ENCODE measurements at places on chromosomes 5 and 9. TPM values are rescaled to one million over a fixed set of nuclear protein-coding genes. Genes with fewer than 3 reads are reported as not detected.

DNA sequence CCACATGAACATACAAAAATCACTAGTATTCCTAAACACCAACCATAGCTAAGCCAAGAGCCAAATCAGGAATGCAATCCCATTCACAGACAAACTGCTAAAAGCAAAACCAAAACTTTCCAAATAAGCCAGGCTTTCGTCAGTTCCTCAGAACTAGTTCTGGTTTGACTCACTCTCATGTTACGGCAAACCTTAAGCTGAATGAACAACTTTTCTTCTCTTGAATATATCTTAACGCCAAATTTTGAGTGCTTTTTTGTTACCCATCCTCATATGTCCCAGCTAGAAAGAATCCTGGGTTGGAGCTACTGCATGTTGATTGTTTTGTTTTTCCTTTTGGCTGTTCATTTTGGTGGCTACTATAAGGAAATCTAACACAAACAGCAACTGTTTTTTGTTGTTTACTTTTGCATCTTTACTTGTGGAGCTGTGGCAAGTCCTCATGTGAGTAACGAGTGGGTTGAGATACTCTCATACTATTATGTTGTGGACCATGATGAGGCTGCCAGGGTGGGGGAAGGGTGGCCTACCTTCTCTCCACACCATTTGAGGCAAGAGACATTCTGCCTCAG lies at the start of gene PDCD1LG2:
PDCD1LG2 (plus strand) TSS at position 172 of the 572 bp plus-strand sequence. CDS start 12,016 bp downstream, outside the sequence.
- DNase-seq: peak; percentile 70

GRCh38 chr5:79436821-79437220 lies 77.1 kb downstream of the HOMER1 start:
- no peak for DNase-seq

DNA sequence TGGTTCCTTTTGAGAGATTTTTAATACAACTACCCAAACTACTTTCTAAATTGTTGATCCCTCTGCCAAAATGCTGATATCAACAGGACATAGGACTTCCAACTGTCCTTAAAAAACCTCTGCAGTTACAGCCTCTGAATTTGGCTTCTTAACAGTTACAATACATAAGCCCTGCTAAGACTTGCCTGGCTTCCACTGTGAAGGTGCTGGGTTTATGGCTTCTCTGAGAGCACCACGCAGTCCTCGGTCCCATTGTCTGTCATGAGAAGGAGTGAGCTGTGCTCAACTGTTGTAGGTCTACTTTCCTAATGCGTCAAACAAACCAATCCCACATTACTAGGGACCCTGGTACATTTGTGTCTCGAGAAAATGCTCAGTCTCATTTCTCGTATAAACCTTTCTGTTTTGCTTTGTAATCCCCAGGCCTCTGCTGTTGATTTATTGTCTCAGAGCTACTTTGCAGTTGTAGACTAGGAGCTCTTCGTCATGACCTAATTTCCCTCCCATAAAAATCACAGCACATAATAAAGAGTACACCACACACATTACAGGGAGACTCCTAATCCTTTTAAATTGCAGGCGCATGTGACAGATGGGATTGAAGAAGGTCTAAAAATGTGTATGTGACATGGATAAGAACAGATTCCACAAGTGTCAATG lies 274.9 kb downstream of the NR3C1 start:
- no peak for DNase-seq

GRCh38 chr9:77028478-77028877 lies 9.0 kb downstream of the FOXB2 start:
- no peak for DNase-seq

GRCh38 chr5:90227683-90228082 lies 181.9 kb downstream of the CETN3 start:
- no peak for DNase-seq

GRCh38 chr5:143842920-143843319 lies 31.0 kb downstream of the HMHB1 start:
- DNase-seq: no peak

DNA sequence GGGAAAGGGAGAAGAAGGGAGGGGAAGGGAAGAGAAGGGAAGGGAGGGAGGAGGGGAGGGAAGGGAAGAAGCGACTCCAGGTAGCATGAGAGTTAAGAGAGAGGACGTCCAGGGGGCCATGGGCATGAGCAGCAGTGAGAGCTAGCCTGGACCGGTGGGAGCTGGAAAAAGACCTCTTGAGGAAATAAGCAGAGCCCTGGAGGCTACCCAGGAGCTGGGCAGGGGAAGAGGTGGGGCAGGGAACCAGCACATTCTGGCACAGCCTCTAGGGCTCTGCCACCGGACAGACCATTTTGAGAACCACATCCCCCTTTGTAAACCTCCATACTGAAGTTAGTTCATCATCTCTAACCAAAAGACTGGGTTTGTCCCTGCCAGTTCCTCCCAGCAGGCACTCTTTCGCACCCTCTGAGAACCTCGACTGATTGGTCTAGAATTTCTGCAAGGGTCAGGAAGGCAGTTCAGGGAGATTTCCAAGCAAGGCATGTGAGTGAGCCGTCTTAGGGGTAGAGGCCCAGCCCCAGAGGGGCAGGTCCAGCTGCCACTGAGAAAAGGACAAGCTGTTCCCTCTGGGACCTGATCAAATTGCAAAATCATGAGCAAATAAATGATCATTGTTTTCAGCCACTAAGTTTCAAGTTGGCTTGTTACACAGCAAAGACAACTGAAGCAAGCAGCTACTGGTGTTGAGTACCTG lies 11.6 kb downstream of the NAIF1 start:
- no peak for DNase-seq

DNA sequence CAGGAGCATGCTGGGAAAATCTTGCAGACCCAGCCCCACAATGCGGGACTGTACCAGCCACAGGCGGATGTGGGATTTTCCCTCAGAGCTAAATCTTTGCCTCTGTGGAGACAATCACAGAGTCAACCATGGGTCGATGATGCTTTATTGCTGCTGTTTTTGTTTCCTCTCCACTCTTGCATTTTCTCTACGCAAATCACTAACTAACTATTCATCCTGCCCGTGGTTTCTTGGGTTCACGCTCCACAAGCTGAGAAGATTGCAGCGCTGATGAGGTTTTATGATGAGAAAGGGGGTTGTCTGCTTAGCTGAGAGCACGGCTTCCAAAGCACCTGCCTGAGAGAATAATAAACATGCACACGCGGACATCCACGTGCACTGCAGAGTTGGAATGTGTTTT lies 500.2 kb upstream of the ADAMTS16 start:
- no peak for DNase-seq

DNA sequence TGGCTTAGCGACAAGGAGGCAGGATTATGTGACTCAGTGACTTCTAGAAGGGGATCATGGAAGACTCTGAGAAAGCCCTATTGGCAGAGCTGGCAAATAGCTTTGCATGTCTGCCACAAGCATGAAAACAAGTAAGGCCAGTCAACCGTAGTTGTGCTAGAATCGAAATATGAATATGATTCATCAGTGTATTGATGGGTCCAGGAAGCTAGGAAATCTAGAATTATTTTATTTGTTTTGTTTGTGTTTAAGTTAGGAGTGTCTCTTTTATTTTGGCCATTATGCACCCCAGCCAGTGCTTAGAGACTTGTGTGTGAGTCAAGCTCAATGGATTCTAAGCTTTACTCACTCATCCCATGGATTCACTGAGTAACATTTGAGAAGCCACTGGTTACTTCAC lies 3.8 kb upstream of the ITGA2 start:
- DNase-seq: no peak

DNA sequence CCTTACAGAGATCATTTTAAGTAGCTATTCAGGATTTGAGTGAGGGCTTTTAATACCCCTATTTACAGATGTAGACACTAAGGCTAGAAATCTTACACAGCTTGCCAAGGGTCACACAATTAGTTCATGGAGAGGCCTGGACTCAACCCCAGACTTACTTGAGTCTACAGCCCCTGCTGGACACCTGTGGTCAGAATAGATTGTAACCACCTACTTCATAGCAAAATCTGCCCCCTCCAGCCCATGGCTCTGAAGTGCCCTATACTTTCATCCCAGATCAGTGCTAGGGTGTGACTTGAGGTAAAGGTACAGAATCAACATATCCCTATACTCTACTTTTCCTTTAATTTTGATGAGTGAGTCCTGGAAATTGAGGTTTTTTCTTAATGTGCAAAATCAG lies 291.3 kb downstream of the ADGRV1 start:
- DNase-seq: no peak

DNA sequence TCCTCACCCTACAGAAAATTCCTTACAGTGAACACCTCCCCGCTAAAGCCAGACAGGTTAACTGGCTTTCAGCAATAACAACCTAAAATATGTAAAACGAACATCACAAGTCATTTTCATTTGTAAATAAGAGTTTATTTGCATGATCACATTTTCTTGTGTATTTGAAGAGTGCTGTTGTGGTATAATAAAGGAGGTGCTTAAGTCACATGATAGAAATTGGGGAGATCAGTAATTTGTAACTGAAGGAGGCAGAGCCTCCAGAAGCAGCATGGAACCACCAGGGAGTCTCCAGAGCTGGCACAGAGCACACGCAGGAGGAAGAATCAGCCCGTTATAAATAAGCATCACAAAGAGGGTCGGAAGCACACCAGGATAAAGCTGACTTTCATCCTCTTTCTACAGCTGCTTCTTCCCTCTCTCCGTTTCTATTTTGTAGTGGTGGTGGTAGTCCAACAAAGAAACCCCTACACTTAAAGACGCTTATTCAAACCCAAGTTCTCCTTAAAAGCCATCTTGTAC lies 210.6 kb downstream of the MAPKAP1 start:
- no peak for DNase-seq

SREK1 gene
- total RNA-seq: 63.1 TPM

UBAP1 gene
- 37.5 TPM for total RNA-seq

CDX1 gene
- total RNA-seq: not detected

COL15A1 gene
- total RNA-seq: 0.30 TPM

Data from activated T-cell treated with anti-CD3 and anti-CD28 coated beads, Interleukin-2, amount 50 U/mL, for 72 hours (primary cell).